Activated T-cell treated with anti-CD3 and anti-CD28 coated beads, Interleukin-2, amount 50 U/mL, for 1 hour (primary cell): ENCODE measurements at places on chromosomes 2 and 18.

DNA sequence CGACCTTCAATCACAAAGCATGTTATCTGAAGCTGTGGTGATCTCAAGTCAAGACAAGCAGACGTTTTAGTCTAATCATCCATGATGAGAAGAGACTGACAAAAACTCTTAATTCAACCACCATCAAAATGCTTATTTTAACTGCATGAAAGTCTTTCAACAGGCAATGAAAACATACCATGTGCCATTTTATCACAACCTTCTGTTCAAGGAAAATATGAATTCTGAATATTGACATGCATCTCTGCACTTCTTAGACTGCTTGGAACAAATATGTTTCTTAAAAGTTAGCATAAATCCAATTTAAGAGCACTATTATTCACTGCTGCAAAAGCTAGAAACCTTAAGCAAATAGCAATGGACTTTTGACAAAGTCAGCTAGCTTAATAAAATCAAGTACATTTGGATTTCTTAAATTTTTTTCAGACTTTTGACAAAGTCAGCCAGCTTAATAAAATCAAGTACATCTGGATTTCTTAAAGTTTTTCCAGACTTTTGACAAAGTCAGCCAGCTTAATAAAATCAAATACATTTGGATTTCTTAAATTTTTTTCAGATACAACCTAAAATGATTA is 70.9 kb downstream of the OLA1 start:
- DNase-seq, result no peak

DNA sequence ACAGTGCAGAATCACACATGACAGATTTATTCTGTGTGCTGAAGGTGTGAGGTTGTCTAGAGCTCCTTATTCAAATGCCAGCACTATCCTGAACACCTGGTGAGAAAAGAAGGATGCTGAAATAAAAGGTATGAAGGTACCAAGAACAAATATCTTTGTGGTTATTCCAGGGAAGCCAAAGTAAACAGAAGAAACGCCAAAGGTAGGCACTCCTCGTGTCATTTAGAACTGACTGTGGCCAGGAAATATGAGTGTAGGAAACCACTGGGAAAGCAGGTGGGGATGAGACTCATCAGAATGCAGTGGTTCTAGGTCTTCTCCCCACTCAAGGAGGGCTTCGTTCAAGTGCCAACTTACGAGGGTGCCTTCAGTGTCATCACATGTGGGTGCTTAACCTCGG is 80.8 kb downstream of the KIF5C start:
- DNase-seq, result no peak

- DNase-seq, result no peak
These were observed 197.5 kb downstream of the SCG2 start for GRCh38 chr2:223404616-223405015.

DNA sequence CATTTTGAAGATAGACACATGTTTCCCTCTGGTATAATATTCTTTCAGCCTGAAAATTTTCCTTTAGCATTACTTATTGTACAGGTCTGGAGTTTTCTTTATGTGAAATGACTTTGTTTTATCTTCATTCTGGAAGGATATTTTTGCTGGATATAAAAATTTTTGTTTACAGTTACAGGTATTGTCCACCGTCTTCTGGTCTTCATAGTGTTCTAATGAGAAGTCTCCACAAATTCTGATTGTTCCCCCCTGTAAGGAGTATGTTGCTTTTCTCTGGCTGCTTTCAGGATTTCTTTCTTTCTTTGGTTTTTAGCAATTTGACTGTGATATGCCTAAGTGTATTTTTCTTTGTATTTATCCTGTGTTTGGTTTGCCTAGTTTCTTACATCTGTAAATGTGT is 15.0 kb downstream of the UBXN4 start:
- DNase-seq, result no peak

DNA sequence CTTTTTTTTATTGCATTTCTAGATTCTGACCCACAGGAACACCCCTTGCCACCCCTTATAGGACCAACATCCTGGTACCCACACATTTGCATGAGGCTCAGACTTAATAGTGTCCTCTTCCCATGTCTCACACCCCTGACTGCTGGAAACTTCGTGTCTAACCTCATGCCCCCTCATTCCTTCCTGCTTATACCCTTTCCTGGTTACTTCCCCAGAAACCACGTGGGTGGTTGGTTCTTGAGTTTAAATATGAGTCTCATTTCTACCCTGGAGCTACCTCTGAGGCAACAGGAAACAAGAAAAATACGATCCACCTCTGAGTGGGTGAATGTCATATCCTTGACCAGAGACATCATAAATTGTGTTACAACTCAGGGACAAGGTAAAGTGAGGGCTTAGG is 1.6 kb downstream of the TNP1 start:
- no peak for DNase-seq

GRCh38 chr2:122884889-122885288 is 1129.4 kb downstream of the TSN start:
- DNase-seq, result no peak

DNA sequence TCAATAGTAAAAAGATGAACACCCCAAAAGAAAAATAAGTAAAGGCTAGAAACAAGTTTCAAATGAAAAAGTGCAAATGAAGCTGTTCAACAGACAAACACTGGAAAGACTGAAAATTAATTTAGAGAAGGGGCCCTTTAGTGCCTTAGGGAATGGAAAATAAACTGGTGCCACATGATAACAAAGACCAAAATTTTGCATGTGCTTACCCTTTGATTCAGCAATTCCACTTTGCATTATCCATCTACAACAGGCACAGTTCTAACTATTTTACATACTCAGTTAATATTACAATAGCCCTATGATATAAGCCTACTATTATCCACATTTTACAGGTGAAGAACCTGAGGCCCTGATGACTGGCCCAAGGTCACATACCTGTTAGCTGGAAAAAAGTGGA is 183.9 kb downstream of the NBAS start:
- no peak for DNase-seq

GRCh38 chr2:183967756-183968155 is 630.6 kb upstream of the ZNF804A start:
- no peak for DNase-seq

- no peak for DNase-seq
These were observed 55.4 kb upstream of the SMIM21 start for GRCh38 chr18:75482880-75483279.

DNA sequence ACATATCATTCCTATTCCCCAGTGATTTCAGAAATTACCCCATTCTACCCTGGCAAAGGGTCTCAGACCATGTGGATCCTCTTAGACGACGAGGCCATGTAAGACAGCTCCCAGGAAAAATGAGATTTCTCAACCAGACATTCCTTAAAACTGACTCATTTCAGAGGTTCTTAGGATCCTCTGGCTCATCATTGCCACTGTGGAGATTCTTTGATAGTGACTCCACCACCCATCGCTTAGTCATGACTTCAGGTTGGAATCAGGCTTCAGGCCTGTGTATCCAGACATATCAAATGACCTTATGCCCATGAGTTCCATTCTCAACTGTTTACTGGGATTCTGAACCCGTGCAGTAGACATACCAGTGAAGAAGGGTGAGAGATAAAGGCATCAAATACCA is 245.6 kb upstream of the TCF4 start:
- DNase-seq, result no peak

GRCh38 chr2:202488671-202489070 is 112.5 kb downstream of the BMPR2 start:
- DNase-seq, result no peak

DNA sequence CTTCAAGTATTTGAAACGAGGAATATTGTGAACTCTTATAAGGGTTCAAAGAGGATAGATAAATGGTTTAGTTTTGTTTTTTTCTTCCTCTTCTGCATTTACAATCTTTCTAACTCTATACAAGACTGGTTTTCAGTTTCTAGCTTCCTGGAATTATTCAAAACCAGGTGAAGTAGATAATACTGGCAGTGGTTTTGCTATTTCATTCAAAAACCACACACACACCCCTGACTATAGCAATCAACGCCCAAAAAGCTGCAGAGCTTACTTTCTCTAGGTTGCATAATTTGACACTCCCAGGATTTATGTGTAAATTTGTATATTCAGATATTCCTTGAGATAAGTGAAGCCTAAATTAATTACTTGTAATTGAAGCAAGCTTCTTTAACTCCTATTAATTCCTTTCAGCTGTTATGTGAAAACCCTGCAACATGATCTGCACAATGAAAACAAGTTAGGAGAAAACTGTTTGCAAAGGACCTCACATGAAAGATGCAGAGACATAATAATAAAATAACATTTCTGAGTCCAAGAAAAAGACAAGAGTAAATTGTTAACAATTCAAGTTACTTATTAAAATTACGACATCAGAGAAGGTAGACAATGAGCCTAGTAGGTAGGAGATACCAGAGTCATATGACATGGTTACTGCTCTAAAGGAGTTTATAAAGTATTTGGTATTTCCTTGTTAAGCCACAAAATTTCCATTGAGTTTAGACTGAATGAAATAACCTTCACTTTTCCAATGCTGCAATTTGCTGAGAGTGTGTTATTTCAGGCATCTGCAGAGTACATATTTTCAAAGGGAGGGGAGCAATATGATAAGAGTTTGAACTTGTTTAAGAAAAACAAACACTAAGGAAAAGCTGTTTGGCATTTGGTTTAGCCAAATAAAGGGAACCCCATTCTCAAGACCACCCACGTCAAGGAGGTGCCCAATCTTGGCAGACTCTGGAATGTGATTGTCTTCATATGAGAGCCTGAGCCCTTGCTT is 1.6 kb upstream of the NFE2L2 start:
- DNase-seq, result no peak

GRCh38 chr2:10688921-10689807 is 611 bp downstream of the NOL10 start:
- no peak for DNase-seq

DNA sequence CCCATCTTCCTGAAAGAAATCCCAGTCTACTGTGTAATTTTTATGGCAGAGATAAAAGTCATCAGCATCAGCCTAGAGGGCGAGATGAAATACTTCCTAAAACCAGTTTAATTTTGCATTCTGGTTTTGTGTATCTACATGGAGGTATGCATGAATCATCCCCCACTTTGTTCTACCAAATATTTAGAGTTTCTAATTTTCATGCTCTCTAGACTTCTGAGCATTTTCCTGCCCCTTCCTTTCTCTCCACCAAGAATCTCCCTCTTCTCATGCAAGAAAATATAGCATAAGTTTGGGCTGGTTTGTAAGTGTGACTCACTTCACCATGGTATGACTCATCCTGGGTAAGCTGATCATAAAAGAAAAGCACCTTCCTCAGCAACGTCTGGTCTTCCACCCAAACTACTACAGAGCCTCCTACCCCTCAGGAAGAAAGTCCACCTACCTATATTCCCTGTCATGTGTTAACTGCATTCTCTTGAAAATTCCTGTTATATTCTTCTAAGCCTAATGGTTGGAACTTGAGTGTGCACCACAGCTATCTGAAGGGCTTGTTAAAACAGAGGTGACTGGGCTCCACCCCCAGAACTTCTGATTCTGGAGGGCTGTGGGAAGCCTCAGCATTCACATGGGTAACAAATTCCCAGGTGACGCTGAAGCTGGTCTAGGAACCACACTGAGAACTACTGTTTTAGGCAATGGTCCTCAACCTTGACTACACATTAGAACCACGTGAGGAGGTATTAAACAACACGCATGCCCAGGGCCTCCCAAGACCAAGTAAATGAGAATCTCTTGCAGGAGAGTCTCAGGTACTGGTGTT is 37.4 kb upstream of the RAPGEF4 start:
- no peak for DNase-seq

DNA sequence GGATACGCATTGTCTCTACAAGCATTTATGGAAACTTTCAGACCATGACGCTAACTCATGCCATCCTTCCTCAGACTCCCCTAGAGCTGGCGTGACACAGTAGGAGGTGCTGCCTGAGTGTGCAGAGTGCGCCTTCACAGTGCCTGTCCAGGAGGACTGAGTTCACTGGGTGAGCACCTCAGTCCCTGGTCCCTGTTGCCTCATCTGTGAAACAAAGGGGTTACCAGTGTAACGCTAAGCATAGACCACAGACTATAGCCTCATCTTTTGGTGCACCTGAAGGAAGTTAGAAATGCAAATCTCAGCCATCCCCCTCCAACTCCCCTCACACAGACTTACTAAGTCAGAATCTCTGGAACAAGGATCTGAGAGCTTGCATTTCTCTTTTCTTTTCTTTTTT is 142.8 kb downstream of the TMEM17 start:
- no peak for DNase-seq

DNA sequence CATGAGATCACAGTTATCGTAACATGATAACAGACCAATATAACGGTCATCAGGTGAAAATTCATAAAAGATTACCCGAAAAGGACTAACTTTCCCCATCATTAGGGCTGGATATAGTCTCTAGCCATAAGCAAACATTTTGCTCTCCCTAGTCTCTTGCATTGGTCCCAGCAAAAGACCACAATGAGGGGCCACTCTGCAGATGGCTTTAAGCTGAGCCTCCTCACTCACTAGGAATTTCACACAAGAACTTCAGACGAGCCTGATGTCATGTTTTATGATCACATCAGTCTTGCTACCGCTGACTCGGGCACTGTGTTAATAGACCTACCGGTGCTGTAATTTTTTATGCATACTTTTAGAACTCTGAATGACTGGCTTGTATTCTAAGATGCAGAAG is 35.2 kb downstream of the STK17B start:
- no peak for DNase-seq

DNA sequence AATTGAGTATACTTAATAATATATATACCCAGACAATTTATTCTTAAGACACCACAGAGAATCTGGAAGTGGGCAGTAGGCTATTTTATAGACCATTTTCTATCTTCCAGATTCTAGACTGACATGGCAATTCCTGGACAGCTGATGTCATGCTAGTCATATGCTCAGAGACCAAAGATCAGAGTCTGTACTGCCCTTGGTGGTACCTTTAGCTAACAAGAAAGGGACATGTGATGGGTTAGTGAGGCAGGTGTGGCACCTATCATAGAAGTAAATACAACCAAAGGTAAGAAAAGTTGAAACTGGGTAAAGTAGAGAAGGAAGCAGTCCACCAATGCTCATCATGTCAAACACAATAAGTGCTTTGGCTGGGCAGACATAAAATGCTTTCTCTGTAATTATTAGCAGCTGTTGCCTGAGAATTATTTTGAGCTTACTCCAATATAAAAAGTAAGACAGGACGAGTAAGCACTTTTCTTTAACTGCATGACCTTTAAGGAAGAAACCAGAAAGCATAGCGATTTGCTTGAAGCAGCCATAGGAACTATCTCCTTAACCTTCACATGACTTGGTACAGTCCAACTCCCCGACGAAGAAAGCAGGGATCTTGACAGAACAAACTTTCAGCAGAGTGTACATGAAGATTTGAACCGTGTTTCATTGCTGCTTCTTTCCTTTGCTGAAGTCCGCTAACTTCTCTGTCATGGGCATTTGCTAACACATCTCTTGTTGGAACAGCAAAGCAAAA is 47.1 kb downstream of the SLC40A1 start:
- DNase-seq, result no peak

- DNase-seq, result no peak
These were observed 10.3 kb downstream of the DNER start for GRCh38 chr2:229703909-229704630.
